NCI-H460 (cell line): ENCODE measurements at places on chromosomes 1 and 21.

DNA sequence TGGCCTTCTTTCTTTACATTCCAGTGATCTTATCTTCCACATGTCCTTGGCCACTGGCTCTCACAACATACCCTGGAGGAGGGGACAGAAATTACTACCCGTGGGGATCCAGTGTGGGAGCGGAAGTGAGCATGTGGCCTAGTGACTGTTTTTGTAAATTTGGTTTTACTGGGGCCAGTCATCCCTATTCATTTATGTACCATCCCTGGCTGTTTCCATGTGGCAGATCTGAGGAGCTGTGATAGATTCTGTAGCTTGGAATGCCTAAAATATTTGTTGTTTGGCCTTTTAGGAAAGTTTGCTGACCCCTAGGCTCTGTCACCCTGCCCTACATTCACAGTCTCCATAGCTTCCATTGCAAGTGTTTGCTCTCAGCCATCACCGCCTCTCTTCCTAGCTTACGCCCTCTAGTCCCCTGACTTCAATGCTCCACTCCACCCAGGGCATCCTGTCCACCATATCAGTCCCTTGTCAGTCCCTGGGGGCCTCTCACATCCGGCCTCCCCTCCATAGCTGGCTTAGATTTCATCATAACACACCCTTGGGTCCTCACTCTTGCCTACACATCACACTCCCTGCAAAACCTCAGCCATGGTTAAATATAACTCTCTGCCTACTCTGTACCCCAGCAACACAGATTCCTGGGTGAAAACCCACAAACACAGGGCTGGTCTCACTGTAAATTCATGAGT is 25.8 kb downstream of the DHCR24 start:
- DNase-seq = no peak

GRCh38 chr1:55536545-55536865 is 321.3 kb upstream of the USP24 start:
- DNase-seq = no peak

- no peak for DNase-seq
These were observed at the start of gene TEKT2 for GRCh38 chr1:36083635-36084496. TSS of gene TEKT2 (plus strand) at chr1:36084094. CDS start at chr1:36084922, 828 bp downstream.

DNA sequence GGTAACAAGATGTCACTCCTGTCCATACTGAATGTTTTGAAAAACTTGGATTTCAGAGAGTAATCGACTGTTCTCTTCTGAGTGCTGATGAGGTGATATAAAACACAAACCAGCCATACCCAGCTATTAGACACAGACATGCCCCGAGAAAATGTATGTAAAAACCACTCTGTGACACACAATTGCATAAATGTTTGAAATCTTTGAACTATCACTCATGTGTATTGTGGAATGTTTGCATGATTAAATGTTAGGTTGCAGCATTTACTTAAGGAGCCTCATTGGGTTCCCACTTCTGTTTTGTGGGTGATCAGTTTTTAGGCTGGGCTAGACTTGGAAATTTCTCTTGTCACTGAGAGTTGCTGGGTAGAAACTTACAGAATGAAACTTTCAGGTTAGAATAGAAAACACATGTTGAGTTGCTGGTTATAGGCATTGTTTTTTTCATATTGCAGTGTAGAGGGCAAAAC is 270.4 kb upstream of the B3GALT2 start:
- no peak for DNase-seq

DNA sequence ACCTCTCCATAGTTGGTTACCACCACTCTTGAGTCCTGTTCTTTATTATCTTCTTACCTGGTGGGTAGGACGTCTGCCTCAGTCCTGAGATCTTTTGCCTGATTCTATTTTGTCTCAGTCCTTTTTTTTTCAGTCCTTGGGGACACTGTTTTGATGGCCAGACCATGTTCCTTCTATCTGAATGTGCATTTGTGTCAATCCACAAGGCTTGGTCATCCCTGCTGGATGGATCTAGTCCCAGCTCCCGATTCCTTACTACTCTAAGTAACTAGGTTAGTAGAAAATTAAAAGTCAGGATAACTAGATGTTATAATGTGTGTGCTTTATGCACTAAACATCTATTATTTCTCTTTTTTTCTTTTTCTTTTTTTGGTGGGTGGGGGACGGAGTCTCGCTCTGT is 28.1 kb upstream of the AK4 start:
- DNase-seq = no peak
